Vagina (tissue), 2 donors: ENCODE measurements at places on chromosomes 7 and 10.

GRCh38 chr10:67849331-67850011 lies 11.5 kb upstream of the DNAJC12 start:
- peak overlapping the region; percentile 94 for H3K27ac ChIP-seq
- H3K36me3 ChIP-seq: no peaks in the 10 kb centered on the region
- peak overlapping the region; percentile 53 for H3K4me3 ChIP-seq
- H3K4me1 ChIP-seq: peaks cover 8% of the 10 kb centered on the region
- H3K27me3 ChIP-seq: no peaks in the 10 kb centered on the region

- H3K4me1 ChIP-seq: peaks cover 8% of the 10 kb centered on the region
- H3K4me3 ChIP-seq: no peak overlapping the region
- no peaks in the 10 kb centered on the region for H3K27me3 ChIP-seq
- DNase-seq: no peak
- H3K36me3 ChIP-seq: no peaks in the 10 kb centered on the region
Observed at GRCh38 chr10:115095758-115096157, 2.6 kb downstream of the ATRNL1 start.

GRCh38 chr7:24826662-24827020 lies 69.4 kb upstream of the GSDME start:
- H3K4me1 ChIP-seq: peaks cover 56% of the 10 kb centered on the region
- H3K36me3 ChIP-seq: peaks cover 5% of the 10 kb centered on the region
- peak overlapping the region; percentile 78 for H3K27ac ChIP-seq
- no peak overlapping the region for H3K4me3 ChIP-seq
- DNase-seq: no peak

DNA sequence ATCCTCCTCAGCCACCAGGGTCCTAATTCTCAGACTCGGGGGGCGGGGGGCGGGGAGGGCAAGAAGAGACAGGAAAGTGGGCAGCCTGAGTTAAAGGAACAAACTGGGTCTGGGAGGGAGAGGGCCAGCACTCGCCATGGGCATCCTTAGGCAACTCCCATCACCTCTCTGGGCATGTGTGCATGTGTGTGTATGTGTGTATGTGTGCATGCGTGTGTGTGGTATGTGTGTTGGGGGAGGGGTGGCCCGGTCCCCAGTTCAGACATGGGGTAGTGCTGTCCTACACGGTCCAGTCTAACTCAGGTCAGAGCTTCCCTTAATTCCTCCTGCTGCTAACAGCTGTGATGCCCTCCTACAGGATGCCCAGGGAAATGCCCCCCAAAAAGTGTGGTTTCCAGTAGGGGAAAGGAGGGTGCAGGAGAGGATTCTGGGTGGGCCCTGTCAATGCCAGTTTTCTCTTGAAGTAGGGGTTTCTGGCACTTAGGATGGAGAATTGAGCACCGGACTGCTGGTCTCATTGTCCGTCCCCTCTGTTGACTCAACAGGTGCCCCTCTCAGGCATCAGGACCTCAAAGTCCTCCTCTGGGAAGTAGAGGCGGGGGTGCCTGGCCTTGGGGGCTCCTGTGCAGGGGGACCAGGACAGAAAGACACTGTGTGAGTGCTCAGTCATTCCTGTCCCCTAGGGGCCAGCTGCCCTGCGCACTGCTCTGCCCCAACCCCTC lies 15.1 kb upstream of the ZMIZ1 start:
- H3K27ac ChIP-seq: no peak overlapping the region
- no peaks in the 10 kb centered on the region for H3K27me3 ChIP-seq

DNA sequence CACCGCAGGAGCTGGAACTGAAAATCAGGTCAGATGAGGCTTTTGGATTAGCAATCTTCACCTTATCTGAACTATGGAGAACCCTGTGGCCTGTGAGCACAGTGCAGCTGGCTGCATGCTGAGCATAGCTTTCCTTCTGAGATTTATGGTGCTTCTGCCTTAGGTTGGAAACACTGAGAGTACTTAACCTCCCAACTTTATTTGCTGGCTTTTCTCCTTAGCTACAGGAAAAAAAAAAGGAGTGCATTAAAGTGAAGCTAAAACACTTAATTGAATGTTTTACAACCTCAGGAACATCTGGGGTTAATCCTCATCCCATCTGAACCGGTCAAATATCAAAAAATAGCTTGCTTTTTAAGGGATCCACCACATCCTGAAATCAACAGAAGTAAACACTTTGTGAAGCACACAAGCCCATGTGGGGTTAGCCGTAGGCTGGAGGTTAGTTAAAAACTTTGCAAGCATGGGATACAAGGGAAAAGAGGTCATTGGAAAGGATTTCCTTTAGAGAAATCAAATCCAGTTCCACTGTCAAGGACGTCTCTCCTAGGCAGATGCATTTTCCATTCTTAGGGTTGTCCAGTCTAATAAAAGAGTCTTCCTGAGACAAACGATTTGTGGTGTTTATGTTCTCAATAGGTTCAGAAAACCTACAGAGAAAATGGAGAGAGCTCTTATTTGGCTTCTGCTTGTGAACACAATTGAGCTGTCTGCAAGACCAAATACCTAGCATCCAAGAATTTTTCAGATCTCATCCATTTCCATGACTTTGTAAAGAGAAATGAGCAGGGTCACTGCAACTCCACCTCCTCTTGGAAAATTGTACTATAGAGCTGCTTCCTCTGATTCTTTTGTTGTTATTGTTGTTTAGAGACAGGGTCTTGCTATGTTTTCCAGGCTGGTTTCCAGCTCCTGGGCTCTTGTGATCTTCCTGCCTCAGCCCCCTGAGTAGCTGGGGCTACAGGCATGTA lies 470.4 kb upstream of the IGFBP3 start:
- H3K27ac ChIP-seq: peak overlapping the region; percentile 66
- no peak overlapping the region for H3K4me3 ChIP-seq
